Stimulated activated CD4-positive, alpha-beta T cell treated with anti-CD3 and anti-CD28 coated beads, Interleukin-15, amount 100 ng/mL, for 1 hour (primary cell): ENCODE measurements at places on chromosomes 2 and 18.

DNA sequence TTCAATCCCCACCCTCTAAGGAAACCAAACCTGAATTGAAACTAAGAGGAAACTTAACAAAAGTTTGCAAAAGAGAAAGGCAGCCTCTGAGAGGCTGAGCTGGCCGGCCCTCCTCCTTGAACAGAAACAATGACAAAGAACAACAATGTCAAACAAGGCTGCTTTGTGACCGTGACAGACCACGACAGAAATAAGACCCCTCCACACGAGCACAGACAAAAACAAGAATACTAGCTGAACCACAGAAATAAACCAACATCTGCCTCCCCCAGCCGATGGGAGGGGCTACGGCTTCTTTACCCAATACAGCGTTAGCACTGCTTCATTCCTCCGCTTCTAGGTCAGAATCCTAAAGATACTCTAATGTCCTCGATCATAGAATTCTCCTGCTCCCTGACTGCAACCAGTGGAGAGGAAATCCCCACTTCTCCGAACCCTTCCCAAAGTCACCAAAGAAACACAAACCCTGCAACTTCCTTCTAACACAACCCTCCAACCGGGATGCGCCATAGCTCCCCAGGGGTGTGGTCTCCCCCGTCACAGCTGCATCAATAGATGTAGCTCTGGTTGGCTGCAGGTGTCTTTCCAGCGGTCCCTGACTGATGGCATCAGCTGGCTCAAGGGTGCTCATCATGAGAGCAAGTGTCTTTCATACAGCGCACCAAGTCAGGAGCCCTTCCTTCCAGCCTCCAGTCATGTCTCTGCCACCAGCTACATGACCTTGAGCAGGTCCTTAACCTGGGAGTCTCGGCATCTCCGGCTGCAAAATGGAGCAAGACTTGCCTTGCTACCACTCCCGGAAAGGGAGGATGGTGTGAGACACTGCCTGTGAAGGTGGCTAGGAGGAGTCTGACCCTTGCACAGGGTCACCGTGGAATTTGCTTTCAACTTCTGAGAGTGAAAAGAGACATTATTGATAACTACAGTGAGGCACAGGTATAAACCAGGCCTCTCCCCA, 198.6 kb downstream of the HAUS1 start:
- no peak for DNase-seq

GRCh38 chr2:133286326-133286922, 281.8 kb downstream of the NCKAP5 start:
- DNase-seq: no peak

DNA sequence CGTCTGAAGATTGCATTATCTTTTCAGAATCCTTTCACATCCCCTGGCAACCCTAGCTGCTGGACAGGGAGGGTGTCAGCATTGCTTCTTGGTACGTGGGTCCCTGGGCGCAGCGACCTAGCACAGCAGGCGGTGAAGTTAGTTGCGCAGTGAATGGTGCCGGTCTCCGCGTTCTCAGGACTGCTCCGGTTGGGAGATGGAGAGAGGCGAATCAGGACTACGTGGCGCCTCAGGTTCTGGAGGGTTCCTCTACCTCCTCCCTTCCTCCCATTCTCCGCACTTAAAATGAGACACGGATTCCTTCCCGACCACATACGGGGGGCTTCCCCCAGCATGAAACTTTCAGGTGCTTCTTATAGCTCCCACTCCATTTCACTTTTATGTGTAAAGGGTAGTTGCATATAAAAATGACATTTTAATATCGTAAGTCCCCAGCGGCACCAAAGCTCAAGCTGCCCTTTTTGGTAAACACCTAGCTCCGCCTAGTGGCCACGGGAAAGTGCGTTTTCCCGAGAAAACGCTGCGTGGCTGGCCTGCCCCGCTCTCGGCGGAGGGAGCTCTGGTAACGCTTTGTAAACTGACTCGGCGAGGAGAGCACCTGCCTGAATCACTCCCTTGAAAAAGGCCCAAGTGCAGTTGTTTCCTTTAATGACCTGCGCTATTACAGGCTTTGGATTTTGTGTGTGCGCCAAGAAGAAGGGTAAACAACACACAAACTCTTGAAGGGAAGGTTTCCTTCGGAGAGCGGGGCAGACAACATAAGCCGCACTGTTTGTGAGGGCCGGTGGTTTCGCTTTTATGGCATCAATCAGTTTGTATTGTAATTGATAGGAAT, 32.9 kb upstream of the INHBB start:
- DNase-seq: peak; percentile 67

DNA sequence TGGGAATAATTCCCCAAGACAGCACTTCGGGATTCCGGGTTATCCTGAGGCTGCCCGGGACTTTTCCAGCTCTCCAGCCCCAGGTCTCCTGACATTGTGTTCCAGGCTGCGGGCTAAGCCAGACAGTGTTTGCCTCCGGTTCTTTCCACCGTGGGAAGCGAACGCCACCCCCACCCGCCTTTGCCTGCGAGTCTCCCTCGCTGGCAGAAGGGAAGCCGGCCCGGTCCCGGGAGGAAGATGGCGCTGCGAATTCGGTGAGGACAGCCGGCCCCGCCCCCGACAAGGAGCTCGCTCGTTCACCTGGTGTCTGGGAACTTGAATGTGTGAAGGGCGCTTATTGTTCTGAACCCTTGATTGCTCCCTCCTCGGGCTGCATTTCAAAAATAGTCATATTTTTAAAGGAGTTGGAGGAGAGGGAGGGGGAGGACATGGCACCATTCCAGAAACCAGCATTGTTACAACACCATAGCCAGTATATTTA, 2.9 kb downstream of the LRATD1 start:
- DNase-seq: no peak

- no peak for DNase-seq
These were observed 61.1 kb downstream of the MEIS1 start for GRCh38 chr2:66495788-66496640.

DNA sequence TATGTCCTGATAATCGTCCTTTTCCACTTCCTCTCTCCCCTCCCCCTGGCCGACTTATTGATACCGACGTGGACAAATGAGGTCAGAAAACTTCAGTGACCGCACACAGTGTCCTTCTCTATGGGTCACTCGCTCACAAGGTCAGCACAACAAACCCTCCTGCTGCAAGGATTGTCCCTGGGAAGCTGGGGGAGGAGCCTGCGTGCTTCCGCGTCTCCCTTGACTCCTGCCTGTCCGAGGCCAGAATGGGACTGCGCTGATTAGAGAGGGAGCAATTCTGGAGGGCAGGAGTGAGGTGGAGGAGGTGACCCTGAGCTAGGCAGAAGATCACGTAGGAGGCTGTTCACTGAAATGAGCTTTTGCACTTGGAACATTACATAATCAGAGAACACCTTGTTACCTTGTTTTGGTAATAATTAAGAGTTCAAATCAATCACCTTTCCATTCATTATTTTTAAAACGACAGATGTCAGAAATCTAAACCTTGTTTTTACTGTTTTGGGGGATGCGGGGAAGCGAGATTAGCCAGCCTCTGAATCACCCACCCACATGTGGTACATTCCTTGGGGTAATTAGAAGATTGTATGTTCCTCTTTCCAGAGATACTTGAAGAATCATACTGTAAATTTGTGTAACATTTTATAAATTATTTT, 70.6 kb downstream of the CTAGE1 start:
- DNase-seq: no peak

- no peak for DNase-seq
These were observed 17.5 kb upstream of the ADAM17 start for GRCh38 chr2:9573013-9573720.

- no peak for DNase-seq
These were observed 141.5 kb upstream of the PKDCC start for GRCh38 chr2:41906338-41906725.

- no peak for DNase-seq
These were observed 35.4 kb downstream of the B4GALT6 start for GRCh38 chr18:31648966-31649429.

GRCh38 chr2:159124441-159124911, 156.0 kb downstream of the TANC1 start:
- DNase-seq: no peak

- DNase-seq: no peak
These were observed 72.6 kb upstream of the STPG4 start for GRCh38 chr2:47227532-47228279.

DNA sequence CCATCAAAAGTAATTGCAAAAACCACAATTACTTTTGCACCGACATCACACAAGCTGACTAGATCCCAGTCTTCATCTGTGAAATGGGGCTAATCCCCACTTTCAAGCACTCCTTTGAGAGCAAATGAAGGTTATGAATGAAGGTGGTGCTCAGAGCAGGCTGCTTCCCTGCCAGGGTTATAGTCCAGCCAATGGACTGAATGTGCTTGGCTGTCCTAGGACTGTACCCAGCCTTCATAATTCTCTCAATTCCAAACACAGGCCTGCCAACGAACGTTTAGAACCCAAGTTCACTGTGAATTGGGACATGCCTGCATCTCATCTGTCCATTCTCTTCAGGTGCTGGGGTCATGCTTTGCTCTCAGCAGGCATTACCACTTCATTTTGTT, 27.8 kb upstream of the ICOS start:
- no peak for DNase-seq

- no peak for DNase-seq
These were observed 657.0 kb upstream of the SYT4 start for GRCh38 chr18:43934322-43934721.

DNA sequence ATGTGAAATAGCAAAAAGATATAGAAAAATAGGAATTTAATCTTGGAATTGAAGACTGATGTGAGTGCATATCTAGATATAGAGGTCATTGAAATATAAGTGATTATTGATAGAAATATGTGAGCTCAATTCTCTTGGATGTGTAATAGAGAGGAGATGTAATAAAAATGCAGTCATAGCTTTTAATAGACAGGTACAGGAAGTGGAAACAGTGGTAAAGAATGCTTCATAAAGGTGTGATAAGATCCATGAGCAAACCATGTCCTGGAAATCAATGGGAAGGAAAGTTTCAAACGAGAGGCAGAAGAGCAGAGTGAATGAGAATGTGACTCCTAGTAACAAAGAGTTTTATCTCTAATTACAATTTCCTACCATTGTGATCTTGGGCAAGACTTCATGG, 634.7 kb upstream of the ZNF804A start:
- no peak for DNase-seq

DNA sequence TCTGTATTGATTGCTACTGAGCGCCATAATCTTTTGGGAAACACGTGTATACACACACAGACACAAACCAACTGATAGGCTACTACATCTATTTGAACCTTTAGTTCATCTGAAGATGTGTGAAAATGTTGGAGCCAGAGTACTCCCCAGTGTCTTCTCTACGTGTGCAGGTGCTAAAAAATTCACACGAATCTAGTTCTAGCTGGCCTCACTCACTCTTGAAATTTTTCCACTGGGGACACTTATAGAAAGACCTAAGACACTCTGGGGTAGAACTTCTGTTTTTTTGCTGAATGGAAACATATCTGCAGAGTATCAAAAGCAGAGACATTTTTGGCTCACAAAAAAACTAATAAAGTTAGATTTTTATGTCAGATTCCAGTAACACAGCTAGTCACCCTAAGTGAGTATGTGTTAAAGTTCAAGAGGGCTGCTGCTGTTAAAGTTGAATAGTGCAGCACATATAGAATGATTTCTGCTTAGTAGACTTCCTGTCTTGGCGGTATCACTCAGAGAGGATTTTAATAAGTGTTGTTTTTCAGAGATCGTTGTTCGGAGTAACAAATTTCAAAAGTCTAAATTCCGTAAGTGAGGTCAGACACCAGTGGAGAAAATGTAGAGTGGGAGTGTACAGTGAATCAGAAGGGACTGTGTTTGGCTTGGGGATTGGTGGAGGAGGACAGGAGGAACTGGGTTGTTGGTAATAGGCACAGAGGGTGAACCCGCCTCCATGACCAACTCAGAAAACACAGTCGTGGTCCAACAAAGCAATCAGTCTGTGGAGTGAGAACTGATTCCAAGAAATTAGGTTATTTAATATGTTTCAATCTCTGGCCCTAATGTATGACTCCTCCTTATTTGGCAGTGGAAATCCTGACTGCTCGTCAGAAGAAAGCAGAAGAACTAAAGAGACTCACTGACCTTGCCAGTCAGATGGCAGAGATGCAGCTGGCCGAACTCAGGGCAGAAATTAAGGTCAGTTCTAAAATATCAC, 43.1 kb downstream of the KCTD18 start:
- DNase-seq: no peak

GRCh38 chr2:190695739-190696138, 46.9 kb downstream of the NAB1 start:
- DNase-seq: no peak

- no peak for DNase-seq
These were observed 1025.3 kb upstream of the CNTNAP5 start for GRCh38 chr2:122999821-123000220.

DNA sequence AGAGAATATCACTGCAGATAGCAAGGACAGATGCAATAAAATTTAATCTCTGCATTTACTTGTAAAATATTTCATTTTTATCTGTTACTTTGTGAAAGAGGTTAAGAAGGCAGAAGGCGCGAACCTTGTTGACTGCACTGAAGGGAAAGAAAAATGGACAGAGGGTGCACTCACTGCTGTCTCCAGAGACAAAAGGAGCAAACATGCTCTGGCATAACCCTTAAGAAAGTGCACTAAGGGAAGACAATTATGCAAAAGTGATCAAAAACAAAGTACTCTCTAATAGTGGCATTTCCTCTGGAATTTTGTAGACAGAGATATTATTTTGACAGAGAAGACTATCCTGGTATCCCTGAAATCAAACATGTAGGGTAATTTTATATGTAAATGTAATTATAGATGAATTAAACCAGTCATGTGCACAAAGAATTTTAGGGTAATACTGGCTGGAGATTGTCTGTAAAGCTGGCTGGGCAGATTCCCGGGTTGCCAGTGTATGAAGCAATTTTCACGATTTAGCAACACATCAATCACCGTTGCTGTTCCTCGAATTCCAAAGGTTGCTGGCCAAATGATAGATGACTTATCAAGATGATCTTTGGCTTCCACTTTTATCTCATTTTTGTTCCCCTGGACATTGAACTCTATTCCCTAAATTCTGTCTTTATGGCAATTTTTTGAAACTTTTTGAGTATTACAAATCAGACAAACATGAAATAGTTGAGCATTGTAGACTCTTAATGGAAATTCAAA, 1176.9 kb downstream of the SUCLG1 start:
- no peak for DNase-seq

- DNase-seq: no peak
These were observed 34.0 kb upstream of the STRN start for GRCh38 chr2:37000318-37000717.

DNA sequence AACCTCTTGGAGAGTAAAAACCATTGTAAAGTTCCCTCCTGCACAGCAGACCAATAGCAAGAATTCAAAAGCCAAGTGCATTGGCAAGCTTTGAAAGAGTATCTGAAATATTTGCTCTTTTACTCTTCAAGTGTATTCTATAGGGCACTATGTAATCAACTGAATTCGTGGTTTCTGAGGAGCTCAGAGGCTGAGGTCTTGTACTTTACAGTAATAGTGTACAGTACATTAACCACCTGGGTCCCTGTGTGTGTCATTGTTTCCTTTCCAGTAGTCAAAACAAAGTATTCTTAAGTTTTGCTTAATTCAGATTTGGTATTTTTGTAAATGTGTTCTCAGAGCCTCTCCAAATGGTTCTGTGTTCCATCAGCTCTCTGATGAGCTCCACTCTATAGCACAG, 769.7 kb downstream of the LRRTM4 start:
- DNase-seq: no peak
